ENCODE measurements at places on chromosomes 12 and 14.

DNA sequence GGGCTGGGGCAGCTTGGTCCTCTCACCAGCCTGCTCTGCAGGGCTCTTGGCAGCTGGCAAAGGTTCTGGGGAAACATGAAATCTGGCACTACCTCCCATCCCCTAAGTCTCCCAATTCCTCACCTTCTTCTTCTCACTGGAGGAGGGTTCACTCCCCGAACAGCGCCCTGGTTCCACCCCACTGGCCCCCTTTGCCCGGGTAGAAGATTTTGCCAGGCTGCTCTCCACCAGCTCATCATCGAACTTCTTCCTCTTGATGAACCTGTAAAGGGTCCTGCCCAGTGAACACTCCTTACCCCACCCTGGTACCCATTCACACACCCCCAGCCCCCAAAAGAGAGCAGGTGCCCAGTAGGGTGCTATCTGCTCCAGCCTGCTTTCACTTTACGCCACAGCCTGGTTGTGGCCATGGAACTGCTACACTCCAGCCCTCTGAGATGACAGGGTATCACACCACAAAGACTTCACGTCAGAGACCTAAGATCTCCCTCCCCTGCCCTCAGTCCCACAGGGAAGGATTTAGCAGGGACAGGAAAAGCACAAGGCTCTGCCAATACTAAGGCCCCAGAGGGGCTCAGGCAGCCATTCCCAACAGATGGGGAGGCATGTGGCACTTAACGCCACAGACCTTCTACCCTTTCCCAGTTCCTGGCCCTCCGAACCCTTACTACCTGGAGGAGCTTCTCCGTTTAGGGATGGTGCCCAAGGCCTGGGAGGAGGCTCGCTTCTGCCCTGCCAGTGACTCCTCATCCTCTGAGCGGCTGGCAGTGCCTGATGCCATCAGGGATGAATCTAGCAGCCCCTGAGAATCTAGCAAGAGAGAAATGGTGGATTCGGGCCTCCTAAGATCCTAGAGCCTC is 2.3 kb downstream of the MCRS1 start:
- DNase-seq: no peak

DNA sequence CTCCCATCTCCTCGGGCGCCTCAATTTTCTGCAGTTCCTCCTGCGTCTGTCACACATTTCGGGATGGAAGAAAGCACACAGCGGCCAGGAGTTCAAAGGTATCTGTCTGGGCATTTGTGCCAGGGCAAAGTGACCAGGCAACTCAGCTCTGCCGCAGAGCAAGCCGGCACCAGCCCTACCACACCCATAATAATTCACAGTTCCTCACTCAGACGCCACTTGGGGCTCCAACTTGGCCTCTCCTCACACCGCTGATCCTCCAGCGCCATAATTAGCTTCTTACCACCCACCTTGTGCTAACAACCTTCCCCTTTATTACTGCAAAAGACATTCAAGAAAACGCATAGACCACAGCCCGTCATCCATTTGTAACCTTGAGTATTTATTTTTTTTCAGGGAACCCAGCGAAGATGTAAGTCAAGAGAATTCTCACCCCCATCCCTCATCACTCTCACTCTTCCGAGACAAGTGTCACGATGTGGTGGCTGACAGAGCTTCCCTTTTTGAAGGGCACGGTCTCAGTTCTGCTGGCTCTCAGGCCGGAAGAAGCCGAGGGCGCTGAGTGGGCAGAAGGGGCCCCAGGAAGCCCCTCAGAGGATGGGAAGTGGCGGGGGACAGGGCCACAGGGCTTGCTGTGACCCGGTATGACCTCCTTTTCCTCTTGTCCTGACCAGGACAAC is 25.2 kb upstream of the NCOR2 start:
- no peak for DNase-seq

DNA sequence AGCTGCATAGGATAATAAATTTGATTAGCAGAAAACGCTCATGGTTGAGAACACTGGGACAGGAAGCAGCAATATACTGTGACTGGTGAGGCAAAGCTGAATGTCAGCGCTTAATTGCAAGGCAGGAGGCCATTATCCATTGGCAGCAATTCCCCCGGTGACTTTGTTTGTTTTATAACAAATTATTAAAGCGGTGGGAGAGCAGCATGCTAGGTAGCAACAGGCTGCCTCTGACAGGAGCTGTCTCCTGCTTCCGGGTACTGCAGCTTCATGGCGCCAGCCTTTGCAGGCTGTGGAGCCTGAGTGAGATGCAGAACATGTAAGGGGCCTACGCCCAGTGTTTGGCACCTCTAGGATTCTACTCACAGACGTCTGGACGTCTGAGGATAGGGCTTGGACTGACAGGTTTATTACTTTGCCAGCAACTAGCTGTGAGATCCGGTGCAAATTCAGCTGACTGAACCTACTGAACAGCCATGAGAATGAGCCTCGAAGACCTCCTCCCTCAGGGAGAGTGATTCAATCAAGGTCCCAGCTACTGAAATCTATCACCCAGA is 82.1 kb upstream of the SSTR1 start:
- DNase-seq: no peak

DNA sequence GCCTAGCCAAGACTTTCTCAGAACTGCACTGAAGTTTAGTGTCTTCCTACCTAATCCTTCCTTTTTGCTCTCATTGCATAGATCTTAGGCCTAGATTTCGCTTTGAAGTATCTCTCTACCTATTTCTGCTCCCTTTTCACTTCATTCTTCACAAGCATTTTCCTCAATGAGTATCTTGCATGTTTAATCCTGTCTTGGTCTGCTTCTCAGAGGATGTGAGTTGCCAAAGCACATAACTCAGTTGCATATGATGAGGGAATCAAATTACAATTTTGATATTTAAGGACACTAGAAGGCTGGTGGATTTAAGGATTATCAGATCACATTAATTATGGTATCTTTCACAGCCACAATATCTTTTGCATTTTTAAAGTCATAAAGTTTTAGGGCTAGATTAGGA is 195.5 kb upstream of the DAAM1 start:
- no peak for DNase-seq

DNA sequence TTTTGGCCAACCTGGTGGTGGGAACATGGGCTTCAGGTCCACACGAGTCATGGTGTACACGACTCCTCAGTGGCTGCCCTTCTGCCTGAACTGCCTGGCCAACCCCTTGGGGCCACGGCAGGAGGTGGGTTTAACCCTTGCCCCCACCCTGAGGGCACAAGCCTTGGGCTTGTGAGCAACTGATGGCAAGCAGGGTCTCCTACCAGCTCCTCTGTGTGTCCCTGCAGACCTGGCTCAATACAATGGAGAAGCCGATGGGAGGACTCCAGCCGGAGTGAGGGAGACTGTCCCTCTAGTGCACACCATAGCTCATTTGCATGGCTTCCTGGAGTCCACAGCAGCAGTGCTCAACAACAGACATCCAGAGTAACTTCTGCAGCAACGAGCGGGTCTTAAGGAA is 28.0 kb downstream of the JAG2 start:
- no peak for DNase-seq

DNA sequence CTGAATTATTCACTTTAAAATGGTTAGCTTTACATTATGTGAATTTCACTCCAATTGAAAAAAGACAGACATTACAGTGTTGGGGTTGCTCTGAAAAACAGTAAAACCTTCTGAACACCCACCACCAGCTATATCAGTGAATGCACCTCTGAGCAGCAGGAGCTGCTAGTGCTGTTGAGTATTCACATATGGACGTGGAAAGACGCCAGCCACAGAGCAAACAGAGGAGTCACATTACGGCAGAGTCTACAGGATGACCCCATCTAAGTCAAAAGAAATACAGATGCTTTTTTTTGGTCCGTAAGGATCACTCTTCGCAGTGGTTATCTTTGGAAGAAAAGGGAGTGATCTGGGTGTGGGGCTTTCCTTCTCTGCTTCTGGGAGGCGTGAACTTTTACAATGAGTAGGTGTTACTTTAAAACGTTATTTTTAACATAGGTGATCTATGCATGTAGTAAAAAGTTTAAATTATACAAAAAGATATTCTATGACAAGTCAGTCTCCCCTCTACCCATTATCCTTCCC is 4.5 kb downstream of the HVCN1 start:
- no peak for DNase-seq

- no peak for DNase-seq
These were observed 412.7 kb upstream of the SEL1L start for GRCh38 chr14:81946375-81946774.

DNA sequence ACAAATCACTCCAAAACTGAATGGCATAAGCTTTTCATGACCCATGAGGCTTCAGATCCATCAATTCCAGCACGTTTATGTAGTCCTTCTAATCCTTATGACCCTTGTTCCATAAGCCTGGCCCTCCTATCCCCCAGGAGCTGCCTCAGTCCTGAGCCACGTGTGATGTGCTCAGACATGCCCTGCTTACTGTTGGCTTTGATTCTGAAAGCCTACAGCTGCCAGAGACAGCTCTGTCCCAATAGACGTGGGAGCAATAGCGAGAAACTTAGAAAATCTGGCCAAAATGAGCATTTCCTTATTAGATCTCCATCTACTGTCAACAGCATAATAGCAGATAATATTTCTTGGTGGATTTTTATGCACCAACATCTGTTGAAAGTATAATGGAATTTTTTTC is 33.2 kb downstream of the DUSP6 start:
- no peak for DNase-seq

DNA sequence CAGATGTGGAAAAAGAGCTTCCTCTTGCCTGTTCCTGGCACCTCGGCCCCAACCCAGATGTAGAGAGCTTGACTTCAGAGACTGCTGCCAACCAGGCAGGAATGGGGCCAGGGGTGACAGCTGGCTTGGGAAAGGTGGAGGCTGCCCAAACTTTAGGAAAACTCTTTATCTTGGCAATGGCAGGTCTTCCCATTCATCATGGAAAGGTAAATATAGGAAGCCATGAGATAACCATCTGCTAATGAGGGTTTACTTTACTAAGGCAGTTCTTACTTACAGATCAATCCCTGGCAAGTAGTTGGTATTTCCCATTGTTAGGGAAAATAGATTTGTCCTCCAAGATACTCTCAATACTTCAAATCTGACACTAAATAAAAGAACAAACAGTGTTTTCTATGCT is 143.1 kb upstream of the NUDT4 start:
- no peak for DNase-seq

DNA sequence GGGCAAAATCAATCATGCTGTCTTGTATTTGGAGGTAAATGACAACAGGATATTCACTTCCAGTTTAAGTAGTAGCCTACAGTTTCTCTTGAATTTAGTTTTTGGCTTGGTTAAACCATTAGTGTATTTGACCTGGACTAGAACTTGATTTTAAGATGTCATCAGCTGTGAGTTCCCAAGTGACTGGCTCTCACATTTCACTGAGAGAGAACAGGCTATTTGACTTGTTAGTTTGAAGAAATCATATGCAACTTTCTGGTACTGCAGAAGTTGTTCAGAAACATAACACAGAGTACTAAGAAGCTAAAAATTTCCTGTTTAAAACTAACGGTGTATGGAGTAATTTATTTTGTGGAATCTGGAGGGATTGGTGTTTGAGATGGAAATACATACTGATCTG is 22.3 kb downstream of the MNAT1 start:
- DNase-seq: no peak
